KBM-7 (cell line): ENCODE measurements at places on chromosomes 6 and 20.

- no peak for DNase-seq
These were observed 18.8 kb upstream of the NHSL1 start for GRCh38 chr6:138518054-138518453.

DNA sequence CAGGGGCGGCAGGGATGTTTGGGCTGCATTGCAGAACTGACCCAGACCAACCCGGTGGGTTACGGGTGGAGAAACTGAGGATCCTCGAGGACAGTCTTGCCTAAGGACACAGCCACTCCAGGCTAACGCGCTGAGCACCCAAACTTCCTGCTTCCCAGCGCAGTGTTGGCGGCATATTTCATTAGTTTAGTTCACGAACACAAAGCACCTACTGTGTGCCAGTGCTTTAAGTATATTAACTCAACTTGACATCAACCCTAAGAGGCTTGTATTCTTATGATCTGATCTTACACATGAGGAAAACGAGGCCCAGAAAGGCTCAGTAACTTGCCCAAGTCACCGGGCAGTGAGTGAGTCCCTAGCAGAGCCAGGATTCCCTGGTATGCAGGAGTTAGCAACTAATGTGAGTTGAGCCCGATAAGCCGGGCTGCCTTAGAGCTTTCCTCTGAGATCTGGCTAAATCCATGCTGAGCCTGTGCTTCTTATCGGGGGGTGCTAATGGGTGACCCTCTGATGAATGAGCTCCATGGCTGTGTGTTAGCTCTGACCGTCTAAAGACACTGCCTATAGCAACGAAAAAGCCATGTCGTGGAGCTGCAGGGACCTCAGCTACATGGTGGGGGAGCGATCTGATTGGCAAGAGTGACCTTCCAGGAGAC, 92.7 kb downstream of the CD40 start:
- no peak for DNase-seq

DNA sequence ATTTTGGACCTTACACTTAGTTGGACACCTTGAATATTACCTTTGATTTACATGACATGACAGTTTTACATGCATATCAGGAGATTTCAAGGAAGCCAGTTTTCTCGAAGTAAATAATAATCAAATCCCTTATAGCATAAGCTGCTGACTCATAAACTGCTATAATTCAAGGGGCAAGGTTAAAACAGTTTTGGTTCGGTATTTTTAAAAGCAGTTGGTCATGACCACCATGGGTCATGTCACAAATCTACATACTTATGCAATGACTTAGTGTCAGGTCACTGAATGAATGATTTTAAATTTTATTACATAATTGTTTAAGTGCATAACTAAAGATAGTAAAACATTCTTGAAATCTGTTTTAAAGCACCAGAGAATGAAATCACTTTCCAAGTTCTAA, 158.0 kb downstream of the DST start:
- no peak for DNase-seq

DNA sequence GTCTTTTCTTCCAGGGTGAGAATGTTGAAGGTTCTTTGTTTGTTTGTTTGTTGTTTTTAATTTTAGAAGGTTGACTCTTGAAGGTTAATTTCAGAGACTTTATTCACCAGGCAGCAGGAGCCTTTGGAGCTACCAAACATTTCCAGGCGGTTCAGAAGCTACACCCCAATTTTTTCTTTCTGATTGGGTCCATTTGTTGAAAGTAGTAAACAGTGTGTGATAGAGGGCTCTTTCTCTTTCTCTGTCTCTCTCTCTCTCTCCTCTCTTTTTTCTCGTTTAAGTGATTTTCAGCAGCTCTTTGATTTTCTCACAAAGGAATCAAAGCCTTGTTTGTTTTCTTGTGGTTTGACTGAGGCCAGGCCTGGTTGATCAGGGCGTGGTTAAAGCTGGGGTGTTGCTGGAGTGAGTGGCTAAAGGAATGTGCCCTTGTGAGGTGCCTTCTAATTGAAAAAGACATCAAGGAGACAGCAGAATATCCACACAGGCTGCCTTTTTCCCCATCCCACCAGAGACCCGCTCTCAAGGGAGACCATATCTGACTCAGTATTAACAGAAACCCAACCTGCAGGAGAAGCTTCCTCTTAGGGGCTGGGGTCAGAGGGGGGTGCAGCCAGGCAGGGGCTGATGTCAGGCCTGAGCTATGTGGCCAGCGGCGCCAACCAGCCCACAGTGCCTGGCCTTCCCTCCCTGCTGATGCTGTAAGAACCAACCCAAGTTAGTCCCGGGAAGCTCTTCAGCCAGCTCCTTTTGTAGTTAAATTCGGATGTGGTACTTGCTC, 40.4 kb upstream of the NAA20 start:
- DNase-seq, result no peak
